Stimulated activated CD4-positive, alpha-beta T cell treated with anti-CD3 and anti-CD28 coated beads, Interleukin-12 subunit alpha, Interleukin-12 subunit beta, amount 100 ng/mL, for 4 hours (primary cell): ENCODE measurements at places on chromosomes 11 and 22.

DNA sequence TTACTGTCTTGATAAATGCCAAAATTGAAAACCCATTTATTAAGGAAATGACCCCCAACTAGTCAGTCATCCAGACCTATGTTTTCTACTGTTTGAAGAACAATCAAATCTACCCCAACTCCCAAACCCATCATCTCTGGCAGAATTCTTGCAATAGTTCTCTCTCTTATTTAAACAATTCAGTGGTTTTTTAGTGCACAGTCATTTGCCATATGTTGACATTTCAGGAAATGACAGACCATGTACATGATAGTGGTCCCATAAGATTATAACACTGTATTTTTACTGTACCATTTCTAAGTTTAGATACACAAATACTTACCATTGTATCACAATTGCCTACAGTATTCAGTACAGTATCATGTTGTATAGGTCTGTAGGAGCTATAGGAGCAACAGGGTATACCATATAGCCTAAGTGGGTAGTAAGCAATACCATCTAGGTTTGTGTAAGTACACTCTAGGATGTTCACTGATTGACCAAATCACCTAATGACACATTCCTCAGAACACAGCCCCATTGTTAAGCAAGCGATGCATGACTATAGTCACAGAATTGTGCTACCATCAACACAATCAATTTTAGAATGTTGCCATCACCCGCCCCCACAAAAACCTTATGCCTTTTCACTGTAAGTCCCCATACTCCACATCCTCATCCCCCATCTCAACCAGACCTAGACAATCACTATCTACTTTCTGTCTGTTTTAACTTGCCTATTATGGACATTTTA is 41.8 kb downstream of the MMP20 start:
- DNase-seq, result no peak

DNA sequence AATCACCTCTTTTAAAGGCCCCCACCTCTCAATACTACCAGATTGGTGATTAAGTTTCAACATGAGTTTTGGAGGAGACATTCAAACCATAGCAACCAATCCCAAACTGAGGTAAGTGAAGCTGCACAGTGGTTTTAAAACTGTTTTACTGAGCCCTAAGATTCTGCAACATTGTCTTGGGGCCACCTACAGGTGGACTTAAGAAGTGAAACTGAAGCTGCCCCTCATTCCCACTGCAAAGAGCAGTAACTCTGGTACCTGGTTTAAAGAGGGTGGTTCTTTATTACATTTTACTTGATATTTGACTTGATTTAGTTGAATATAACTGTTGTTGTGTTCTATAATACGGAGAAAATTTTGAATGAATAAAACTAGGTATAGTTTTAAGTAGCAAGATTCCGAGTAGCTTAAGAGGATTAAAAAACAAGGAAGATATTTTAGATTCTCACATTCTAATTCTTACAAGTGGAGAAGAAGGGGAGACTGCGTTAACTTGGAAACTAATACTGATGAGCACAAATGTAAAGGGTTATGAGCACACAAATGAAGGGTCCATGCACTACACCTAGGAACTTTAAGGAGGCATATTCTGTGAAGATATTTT is 26.7 kb downstream of the SYT9 start:
- no peak for DNase-seq

- DNase-seq, result no peak
These were observed 25.4 kb upstream of the MUC5B start for GRCh38 chr11:1197431-1197885.

GRCh38 chr11:84906995-84907394 is 720.1 kb downstream of the DLG2 start:
- no peak for DNase-seq
